Stromal cell of bone marrow (primary cell): ENCODE measurements at places on chromosomes 2 and 18.
A peak's percentile ranks its signal among the peaks of the same experiment; 100 is the strongest.

DNA sequence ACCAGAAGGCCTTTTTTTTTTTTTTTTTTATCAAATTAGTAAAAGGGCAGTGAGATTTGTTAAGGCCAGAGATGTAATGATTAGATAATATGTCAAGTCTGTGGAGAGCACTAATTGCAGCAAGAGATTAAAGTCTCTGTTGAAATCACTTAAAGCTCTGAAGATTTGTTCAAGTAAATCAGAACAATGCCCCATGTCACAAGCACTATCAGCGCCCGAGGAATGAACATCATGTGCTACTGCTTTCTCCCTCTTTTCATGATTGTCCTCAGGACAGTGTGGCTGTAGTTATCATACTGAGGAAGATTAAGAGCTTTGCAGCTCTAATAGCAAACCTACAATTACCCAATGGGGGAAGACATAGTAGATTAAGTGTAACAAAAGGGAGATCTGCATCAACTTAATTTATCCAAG, 71.1 kb downstream of the TDRD15 start:
- no peak for DNase-seq

GRCh38 chr2:40220177-40220925, 231.5 kb downstream of the SLC8A1 start:
- DNase-seq, result no peak

DNA sequence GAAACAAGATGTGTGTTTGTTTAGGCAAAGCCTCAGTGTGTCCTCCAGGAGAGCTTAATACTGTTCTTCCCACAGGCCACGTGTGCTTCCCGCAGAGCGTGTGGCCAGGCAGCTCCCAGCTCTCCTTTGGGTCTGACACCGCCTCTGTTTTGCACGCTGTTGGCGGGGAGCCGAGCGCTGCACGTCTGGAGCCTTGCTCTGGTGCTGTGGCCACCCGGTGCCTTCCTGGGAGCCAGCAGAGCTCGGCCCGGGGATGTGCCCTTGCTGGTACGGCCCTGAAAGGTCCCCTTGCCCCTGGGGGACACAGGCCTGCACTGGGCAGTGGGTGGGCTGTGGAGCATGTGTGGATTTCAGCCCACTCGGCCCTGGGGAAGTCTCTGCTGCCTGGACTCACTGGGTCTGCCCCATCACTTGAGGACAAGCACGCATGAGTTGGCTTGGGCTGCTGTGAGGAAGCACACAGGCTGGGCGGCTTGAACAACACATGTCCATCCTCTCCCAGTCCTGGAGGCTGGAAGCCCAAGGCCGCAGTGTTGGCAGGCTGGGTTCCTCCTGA, 160.7 kb upstream of the HDAC4 start:
- no peak for DNase-seq

GRCh38 chr2:61737841-61738240, 116.0 kb downstream of the FAM161A start:
- no peak for DNase-seq

GRCh38 chr2:204869132-204869823, 324.0 kb downstream of the PARD3B start:
- peak; percentile 47 for DNase-seq

GRCh38 chr2:233686928-233687327, 5.2 kb downstream of the UGT1A7 start:
- no peak for DNase-seq

DNA sequence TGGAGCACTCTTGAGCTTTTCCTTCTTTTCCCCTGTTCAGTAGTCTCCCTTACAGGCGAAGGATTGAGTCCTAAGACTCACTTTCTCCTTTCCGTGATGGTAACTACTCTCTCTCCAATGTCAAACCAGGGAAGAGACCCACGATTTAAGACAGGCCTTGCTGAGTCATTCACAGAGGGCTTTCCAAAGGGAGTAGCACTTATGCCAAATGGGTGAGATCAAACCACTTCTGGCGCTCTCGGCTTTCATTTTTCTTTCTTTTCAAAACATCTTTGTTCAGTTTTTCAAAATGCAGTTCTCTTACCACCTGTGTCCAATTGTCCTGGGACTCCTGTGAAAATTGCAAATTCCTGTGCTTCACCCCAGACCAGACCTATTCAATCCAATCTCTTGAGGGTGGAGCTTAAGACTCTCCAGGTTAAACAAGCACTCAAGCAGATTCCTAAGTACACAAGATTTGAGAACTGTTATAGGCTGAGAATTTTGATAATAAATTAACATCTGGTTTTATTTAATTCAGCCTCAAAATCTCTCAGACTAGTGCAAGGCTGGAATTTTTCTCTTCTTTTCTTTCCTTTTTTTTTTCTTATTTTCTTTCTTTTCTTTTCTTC, 14.4 kb upstream of the MRPL19 start:
- DNase-seq, result peak; percentile 52

DNA sequence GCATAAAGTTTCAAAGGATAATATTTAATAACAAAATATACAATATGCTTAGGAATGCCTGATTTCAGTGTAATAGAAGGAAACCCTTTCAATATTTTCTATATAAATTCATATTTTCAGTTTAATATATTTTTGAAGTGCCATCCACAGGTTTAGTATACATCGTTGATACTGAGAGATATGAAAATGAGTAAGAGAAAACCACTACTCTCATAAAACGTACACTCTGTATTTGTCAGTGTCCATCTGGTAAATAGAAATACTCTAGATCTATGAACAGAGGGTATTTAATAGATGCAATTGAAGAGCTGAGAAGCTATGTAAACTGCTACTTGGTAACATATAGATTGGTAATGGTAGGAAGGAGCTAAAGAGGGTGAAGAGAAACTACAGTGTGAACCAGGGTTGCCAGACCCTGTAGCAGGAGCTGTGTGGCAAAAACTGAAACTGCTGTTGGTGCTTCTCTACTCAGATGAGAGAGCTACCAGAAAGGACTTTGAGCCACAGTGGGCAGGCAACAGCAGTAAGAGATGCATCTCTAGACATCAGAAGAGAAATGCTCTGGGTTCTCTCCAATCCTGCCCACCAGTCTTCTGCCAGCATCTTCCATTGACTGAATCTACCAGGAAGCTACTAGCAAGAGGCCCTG, 187.4 kb downstream of the CCDC102B start:
- DNase-seq, result no peak

DNA sequence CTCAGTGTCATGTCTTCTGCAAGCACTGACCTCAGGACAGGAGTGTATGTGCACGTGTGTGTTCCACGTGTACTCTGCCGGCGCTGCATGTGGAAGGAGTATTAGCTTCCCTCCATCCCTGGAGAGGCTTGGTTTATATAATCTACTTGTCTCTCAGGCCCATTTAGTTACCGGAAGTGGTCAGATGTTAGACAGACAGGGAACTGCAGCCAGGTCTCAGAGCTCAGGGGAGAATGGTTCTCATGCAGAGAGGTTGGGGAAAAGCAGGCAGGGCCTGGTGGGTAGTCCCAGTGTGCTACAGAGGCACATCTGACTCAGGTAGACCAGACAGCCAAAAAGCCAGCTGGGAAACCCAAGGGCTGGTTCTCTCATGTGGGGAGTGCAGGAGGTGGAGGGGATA, 167.9 kb downstream of the CTIF start:
- DNase-seq, result peak; percentile 61

DNA sequence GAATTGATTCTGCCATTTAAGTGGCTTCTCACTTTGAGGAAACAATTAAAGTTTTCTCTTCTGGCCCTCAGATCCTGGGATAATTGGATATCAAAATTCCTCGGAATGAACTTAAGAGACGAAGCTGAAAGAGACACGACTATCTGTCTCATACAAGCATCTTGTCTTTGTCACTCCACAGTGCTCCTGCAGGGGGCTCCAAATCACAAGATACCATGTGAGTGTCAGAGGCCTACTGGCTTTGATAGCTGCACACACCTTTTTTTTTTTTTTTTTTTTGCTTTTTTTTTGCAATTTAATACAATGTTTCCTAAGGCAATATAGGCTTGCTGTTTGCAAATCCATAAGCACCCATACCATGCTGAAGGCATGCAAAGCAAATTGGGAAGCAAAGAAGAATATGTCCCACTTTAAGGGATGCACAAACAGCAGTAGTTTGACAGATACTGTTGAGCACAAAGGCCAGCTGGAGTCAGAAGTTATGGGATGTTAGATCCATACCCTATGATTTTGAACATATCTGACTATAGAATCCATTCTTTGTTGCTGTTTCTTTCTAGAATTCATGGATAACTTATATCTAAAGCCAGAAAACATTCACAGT, 109.0 kb upstream of the CBLN2 start:
- DNase-seq, result no peak

DNA sequence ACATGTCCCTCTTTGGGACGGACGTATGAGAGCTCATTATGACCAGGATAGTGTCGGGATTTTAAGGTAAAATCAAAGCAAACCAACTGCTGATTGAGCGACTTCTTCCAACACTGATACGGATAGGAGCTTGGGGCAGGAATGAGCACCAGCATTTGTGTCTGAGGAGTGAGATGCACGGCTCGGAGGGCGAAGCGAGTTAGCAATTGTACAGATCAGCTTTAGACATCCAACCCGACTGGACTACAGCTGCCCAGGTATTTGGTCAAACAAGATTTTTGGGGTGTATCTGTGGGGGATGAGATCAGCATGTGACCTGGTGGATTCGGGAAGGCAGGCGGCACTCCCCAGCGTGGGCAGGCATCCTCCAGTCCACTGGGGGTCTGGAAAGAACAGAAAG, 76.1 kb downstream of the NDUFA10 start:
- DNase-seq, result no peak

GRCh38 chr2:138034536-138034935, 70.3 kb downstream of the HNMT start:
- DNase-seq, result no peak

GRCh38 chr2:204019572-204020501, 83.3 kb downstream of the ICOS start:
- peak; percentile 7 for DNase-seq

DNA sequence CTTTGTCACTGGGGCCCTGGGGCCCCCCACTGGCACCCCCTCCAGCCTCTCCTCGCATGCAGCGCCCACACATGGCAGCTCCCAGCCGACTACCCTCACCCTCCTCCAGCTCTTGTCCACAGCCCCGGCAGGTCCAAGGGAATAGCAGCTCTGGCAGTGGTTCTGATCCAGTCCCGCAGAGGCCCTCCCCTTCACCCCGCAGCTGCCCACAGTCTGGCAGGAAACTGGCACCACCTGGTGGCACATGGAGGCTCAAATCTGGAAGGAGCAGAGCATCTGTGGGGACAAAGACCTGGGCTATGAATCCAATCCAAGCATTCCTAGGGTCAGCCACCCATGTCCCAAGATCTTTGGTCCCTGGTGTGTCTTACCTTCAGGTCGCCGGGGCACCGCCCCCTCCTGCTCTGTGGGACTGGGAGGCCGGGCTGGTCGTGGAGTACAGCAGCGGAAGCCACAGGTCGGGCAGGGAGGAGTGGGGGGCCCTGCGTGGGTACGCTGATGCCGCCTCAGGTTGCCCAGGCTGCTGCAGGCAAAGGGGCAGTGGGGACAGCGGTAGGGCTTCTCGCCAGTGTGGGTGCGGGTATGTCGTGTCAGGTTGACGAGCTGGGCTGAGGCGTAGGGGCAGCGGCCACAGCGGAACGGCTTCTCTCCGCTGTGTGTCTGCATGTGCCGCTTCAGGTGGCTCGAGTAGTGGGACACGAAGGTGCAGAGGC, 2.3 kb downstream of the ZNF513 start:
- peak; percentile 5 for DNase-seq

GRCh38 chr18:22221350-22221749, 52.0 kb downstream of the GATA6 start:
- DNase-seq, result no peak

GRCh38 chr2:19203866-19204265, 154.6 kb downstream of the OSR1 start:
- no peak for DNase-seq

DNA sequence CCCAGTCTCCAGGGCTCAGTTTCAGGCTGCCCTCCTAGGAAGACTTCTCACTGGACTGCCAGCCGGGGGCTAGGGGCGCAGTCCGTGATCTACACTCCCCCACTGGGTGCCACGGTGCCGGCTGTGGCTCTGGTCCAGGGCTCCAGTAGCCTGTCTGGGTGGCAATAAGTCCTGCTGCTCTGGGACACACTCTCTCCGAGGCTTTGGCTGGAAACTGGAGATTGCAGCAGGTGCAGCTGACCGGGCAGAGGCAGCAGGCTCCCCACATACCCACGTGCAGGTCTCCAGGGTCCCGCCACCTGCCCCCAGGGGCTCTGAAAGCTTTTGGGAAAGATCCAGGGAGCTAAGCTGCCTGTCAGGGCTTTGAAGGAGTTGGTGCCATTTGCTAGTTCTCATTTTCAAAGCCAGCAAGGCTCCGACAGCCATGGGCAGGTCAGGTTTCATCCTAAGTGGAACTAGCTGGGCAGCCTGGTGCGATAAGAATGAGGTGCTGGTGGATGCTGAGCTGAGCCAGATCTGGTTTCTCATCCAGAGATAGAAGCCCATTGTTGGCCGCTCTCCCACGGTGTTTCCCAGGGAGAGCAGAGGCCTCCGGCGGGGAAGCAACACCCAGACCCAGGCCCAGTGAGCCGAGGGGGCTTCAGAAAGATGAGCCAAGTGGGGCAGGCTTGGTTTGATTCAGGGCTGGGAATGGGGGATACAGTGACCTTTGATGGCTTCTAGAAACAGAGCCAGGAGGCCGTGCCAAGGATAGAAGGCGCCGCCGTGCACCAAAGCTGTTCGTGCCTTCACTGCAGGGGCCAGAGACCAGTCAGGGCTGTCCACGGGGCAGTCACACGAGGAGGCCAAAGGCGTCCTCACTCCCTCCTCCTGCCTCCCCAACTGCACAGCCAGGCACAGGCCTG, 141.7 kb upstream of the GPC1 start:
- DNase-seq, result no peak

GRCh38 chr2:241150660-241151530, 628 bp downstream of the PPP1R7 start:
- no peak for DNase-seq

DNA sequence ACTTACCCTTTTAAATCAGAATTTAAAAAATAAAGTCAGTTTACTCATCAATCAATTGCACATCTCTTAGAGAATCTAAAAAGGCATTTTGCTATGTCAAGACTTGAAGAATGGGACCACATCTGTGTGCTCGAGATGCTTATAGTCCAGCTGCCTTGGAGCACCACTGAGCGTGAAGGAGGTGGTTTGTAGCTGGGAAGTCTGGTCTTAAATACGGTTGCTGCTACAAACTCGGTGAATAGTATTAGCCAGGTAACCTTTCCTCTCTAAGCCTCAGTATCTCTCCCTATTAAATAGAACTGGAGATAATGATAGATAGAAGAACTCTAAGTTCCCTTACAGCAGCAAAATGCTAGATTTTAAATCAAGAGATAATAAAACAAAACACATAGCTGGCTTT, 289.7 kb downstream of the TRIB2 start:
- DNase-seq, result no peak

DNA sequence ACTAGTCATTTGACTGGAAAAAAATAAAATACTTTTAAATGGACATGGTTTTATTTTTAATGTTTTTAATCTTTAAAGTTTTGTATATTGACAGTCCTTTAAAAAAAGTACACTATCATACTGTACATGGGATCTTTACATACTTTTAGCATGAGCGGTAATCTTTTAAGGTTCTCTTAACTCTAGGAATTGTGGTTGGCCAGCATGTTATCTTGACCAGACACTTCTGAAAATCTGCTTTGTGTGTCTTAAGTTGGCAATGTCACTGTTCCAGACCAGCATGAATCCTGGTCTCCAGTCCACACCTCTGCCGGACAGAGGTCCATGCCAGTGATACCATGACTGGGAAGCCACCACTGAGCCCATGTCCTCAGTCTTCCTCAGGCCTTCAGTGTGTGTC, 17.7 kb downstream of the ITGB1BP1 start:
- DNase-seq, result no peak

GRCh38 chr2:55232863-55233657, 572 bp downstream of the RPS27A start:
- peak; percentile 1 for DNase-seq
